ENCODE measurements at places on chromosomes 6 and 20. TPM values are rescaled to one million over a fixed set of nuclear protein-coding genes. Genes with fewer than 3 reads are reported as not detected.

ESR1 gene
- total RNA-seq = not detected

IPCEF1 gene
- total RNA-seq = 0.15 TPM

CST8 gene
- total RNA-seq = not detected

TRDN gene
- not detected for total RNA-seq

CLVS2 gene
- 0.17 TPM for total RNA-seq

TMC2 gene
- total RNA-seq = not detected
